ENCODE measurements at places on chromosomes 7 and 10. TPM values are rescaled to one million over a fixed set of nuclear protein-coding genes. Genes with fewer than 3 reads are reported as not detected.

DNA sequence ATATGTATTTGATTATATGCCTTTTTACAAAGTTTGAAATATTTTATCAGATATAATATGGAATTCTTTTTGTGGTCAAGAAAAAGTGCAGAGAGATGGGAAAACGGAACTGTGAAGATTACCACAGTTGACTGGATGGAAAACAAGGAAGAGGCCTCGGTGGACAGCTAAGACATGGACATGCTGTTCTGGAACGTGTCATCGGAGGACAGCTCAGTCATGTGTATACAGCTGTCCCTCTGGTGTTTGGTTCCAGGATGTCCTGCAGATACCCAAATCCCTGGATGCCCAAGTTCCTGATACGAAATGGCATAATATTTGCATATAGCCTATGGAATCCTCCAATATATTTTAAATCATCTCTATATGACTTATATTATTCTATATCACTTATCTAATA lies 49.4 kb downstream of the TRIL start:
- no peaks in the 10 kb centered on the region for H3K4me1 ChIP-seq
- DNase-seq = no peak
- no peak overlapping the region for H3K27ac ChIP-seq
- peaks cover 18% of the 10 kb centered on the region for H3K27me3 ChIP-seq

DNA sequence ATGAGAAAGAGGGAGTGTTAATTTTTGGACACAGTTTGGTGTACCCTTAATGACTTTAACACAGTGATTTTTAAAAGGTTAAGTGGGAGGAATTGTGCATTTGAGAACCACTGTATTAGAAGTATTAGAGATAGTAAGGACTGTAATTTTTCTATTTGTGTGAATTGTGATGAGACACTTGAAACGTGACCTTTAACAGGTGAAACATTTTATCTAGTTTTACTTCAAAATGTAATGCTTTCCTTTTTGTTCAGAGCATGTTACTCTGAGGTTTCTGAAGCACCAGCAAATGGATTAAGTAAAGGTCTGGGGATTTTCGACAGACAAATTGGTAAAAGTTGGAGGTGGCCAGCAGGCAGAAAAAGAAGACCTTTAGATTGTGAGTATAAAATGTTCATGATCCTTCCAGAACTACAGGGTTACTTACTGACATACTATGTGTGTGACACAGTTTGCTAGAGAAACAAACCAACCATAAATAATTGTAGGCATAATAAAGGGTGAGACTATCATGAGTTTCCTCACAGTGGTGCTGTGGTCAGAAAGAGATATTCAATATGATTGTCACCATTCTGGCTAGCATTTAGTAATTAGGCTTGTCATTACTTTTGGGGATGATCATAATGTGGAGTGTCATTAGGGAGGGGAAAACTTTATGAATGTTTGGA lies 26.1 kb downstream of the LCOR start:
- no peaks in the 10 kb centered on the region for H3K36me3 ChIP-seq
- H3K4me1 ChIP-seq = peaks cover 60% of the 10 kb centered on the region
- no peak for DNase-seq
- no peaks in the 10 kb centered on the region for H3K27me3 ChIP-seq

GRCh38 chr7:20401861-20402746 lies 71.4 kb downstream of the ITGB8 start:
- DNase-seq = no peak
- no peak overlapping the region for H3K4me3 ChIP-seq
- H3K4me1 ChIP-seq = no peaks in the 10 kb centered on the region
- H3K27me3 ChIP-seq = no peaks in the 10 kb centered on the region
- H3K36me3 ChIP-seq = no peaks in the 10 kb centered on the region

- H3K36me3 ChIP-seq = no peaks in the 10 kb centered on the region
- no peak overlapping the region for H3K4me3 ChIP-seq
- DNase-seq = no peak
- peaks cover 13% of the 10 kb centered on the region for H3K27me3 ChIP-seq
Observed at GRCh38 chr7:24245362-24245761, 38.6 kb upstream of the NPY start.

DNA sequence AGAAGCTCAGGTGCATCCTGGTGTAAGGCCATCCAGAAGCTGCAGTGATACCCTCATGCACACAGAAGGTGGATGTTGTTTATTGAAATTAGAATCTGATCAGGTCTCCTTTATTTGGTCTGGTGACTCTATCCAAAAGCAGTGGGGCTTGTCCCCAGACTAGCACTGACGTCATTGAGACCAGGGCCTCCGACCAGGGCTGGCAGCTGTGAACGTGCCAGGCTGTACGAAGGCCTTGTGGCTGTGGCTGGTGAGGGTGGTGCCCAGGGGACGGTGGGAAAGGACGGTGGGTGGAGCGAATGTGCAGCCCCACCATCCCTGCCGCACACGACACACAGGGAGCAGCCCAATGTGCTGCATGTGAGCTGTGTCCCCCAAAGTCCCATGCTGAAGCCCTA lies 160.0 kb downstream of the ADARB2 start:
- no peaks in the 10 kb centered on the region for H3K4me1 ChIP-seq
- no peak for DNase-seq
- H3K27ac ChIP-seq = no peak overlapping the region
- H3K27me3 ChIP-seq = no peaks in the 10 kb centered on the region
- no peaks in the 10 kb centered on the region for H3K36me3 ChIP-seq
- H3K4me3 ChIP-seq = no peak overlapping the region

- no peak overlapping the region for H3K4me3 ChIP-seq
- H3K36me3 ChIP-seq = no peaks in the 10 kb centered on the region
- H3K27ac ChIP-seq = no peak overlapping the region
- no peaks in the 10 kb centered on the region for H3K4me1 ChIP-seq
- H3K27me3 ChIP-seq = no peaks in the 10 kb centered on the region
- no peak for DNase-seq
Observed at GRCh38 chr10:132983252-132984007, 41.1 kb upstream of the CFAP46 start.

DNA sequence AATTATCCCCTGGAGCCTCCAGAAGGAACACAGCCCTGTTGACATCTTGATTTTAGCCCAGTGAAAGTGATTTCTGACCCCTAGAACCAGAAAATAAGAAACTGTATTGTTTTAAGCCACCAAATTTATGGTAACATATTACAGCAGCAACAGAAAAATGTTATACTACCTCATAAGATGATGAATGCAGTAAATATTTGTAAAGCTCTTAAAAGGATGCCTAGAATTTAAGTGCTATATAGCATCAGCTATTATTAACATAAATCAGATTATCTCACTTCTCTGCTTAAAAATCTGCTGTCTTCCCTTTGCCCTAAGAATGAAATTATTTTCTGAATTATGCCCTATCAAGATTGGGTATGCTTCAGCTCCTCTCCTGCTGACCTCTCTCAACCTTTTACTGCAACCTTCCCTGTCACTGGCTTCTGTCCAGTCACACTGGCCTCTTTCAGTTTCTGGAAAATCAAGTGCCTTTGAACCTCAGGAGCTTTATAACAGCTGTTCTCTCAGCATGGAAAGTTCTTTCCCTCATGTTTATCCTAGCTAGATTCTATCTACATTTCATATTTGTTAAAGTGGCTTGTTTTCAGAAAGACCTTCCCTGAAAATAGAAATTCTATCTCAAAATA lies 78.9 kb downstream of the GPR37 start:
- H3K27ac ChIP-seq = no peak overlapping the region
- DNase-seq = no peak
- H3K27me3 ChIP-seq = no peaks in the 10 kb centered on the region
- H3K36me3 ChIP-seq = no peaks in the 10 kb centered on the region
- no peaks in the 10 kb centered on the region for H3K4me1 ChIP-seq
- H3K4me3 ChIP-seq = no peak overlapping the region

The PPP1R3C gene
- not detected for total RNA-seq

The LRRD1 gene
- total RNA-seq = not detected
